ENCODE measurements at places on chromosomes 13 and 19. TPM values are rescaled to one million over a fixed set of nuclear protein-coding genes. Genes with fewer than 3 reads are reported as not detected.

Gene LRP3
- total RNA-seq: 19.5 TPM

Gene ZNF497
- 0.55 TPM for total RNA-seq

Gene RASA3
- 12.3 TPM for total RNA-seq

Gene S1PR4
- 1.0 TPM for total RNA-seq

Gene EHD2
- total RNA-seq: 51.5 TPM

Gene DAND5
- 11.2 TPM for total RNA-seq

Gene KIR2DL4
- total RNA-seq: not detected

Gene IQCN
- 0.57 TPM for total RNA-seq
